Kasumi-1 (cell line): ENCODE measurements at places on chromosomes 3 and 15.

GRCh38 chr15:66472176-66472999, 25.2 kb downstream of the SNAPC5 start:
- no peak for DNase-seq

- DNase-seq = no peak
Measured at GRCh38 chr15:99989095-99989494, 255.9 kb upstream of the LYSMD4 start.

GRCh38 chr3:115384381-115384780, 237.3 kb upstream of the ZBTB20 start:
- DNase-seq = no peak

- DNase-seq = no peak
Measured at GRCh38 chr3:62835554-62836236, 39.5 kb downstream of the CADPS start.

- peak; percentile 14 for DNase-seq
Measured at GRCh38 chr3:177602601-177603147, 405.4 kb upstream of the TBL1XR1 start.

- DNase-seq = no peak
Measured at GRCh38 chr3:146067048-146067447, 93.9 kb downstream of the PLOD2 start.

DNA sequence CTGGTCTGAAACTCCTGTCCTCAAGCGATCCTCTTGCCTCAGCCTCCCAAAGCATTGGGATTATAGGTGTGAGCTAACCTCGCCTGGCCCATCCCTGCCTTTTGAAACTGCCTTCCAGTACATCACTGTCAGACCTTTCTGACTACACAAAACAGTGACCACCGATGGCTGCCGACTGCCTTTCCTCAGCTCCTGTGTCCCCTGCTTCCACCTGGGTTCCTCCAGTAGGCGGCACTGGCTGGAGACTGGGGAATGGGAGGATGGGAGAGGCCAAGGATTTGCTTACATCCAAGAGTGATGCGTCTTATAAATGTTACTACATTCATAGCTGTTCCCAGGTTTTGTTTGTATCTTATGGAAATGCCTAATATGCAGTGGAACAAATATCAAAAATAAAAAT, 242.8 kb downstream of the BBX start:
- DNase-seq = no peak

- DNase-seq = no peak
Measured at GRCh38 chr3:99472385-99472784, 166.0 kb upstream of the COL8A1 start.
